ENCODE measurements at places on chromosomes 7 and 10.

GRCh38 chr10:1253523-1254353, 197.6 kb downstream of the WDR37 start:
- DNase-seq: no peak

GRCh38 chr10:46019569-46020343, 10.7 kb downstream of the NCOA4 start:
- no peak for DNase-seq

- no peak for DNase-seq
Observed at GRCh38 chr7:47719675-47720074, 137.8 kb upstream of the TNS3 start.

GRCh38 chr10:60009710-60010383, 103.5 kb upstream of the CCDC6 start:
- no peak for DNase-seq

DNA sequence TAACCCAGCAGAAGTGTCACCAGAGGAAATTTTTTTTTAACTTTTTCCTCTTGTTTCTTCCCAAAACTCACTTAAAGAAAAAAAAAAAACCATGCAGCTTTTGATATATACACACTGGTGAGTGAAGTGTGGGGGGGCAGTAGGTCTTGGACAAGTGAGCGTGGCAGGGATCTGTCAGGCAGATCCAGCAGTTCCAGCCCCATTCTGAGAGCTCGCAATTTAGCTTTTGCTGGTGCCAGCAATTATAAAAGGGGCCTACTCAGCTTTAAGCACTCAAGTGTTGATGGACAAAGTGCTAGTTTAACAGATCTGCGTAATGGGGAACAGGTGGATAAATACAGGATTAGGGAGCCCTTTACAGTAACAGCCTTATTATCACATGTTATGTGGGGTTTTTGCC, 619.2 kb upstream of the GALNT17 start:
- no peak for DNase-seq

GRCh38 chr7:101168412-101169049, 3.2 kb upstream of the VGF start:
- peak; percentile 19 for DNase-seq

- no peak for DNase-seq
Observed at GRCh38 chr10:71131096-71131495, 81.3 kb upstream of the UNC5B start.

GRCh38 chr7:148547951-148548350, 42.6 kb upstream of the C7orf33 start:
- no peak for DNase-seq

DNA sequence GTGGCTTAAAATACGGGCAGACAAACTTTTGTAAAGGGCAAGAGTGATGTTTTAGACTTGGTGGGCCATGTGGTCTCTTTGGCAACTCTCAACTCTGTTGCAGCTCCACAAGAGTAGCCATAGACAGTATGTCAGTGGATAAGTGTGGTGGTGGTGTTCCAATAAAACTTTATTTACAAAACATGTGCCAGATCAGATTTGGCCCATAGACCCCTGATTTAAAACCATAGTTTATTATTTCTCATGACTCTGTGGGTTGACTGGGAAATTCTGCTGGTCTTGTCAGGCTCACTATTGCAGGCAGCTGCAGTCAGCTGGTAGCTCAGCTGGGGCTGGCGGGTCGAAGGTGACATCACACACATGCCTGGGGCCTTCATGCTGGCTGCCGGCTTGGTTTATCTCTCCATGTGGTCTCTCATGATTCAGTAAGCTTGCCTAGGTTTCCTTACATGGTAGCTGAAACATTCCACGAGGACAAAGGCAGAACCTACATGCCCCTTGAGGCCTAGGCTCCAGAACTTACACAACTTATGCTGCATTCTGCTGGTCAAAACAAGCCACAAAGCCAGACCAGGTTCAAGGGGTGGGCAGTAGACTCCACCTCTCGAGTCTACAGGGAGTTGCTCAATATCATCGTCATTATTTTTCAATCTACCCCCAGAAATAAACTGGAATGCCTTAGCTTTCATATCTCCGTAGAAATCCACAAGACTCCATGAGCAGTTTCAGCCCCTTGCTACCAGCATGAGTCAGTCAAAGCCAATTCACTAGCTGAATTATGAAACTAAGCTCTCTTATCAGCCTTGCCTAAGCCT, 245.7 kb downstream of the WDR11 start:
- DNase-seq: peak; percentile 89

DNA sequence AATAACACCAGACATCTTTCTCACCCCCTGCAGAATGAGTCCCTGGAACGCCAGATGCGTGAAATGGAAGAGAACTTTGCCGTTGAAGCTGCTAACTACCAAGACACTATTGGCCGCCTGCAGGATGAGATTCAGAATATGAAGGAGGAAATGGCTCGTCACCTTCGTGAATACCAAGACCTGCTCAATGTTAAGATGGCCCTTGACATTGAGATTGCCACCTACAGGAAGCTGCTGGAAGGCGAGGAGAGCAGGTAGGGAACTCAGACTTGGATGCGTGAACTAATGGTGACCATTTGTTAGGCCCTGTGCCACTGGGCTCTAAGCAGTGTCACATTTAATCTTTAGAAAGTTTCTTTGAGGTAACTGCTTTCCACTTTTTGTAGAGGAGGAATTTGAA, 7.1 kb downstream of the VIM start:
- peak; percentile 82 for DNase-seq

GRCh38 chr7:114422507-114423501, 8.2 kb downstream of the FOXP2 start:
- peak; percentile 29 for DNase-seq

DNA sequence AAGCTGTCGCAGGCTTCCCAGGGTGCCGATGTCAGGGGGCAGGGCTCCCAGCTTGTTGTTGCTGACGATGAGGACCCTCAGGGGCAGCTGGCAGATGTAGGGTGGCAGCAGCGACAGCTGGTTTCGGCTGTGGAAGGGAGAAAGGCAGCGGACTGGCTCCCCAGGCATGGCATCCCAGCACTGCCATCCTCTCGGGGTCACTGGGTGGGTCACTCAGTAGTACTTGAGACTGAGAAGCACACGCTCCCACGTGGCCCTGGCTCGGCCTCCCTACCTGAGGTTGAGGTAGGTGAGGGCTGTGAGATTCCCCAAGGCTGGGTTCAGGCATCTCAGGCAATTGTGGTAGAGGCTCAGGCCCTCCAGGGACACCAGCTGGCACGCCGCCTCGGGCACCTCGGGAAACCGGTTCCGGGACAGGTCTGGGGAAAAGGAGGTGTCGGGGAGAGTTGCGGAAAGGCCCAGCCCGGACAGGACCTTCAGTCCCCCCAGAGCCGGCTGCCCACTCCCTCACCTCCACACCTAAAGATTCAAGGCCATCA, 3.8 kb downstream of the LRCH4 start:
- DNase-seq: no peak

GRCh38 chr7:23276376-23276775, 22.8 kb upstream of the MALSU1 start:
- peak; percentile 80 for DNase-seq

GRCh38 chr7:104859754-104860426, 154.1 kb upstream of the KMT2E start:
- no peak for DNase-seq

DNA sequence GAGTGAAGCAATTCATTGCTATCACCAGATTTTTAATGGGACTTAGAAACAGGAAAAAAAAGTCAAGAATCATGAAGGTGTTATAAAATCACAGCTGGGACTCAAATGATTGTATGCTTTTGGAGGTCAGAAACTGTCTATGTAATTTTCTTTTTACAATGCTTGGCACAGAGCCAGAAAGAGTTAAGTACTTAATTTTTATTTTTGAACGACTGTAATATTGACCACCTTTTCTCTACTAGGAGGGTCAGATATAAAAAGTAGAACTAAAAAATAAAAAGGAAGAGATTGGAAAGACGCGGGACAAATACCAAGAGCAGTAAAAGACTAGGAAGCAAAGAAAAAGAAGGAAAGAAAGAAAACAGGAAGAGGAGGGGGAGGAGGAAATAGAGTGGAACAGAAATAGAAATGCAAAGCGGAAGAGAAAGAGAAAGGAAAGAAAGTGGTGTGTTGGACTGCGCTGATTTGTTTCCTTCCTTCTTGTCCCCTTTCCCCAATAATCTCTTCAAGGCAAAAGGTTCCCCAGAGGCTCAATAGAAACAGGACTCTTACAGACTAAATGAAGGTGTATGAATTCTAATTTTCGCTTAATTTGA, 23.2 kb upstream of the C1GALT1 start:
- no peak for DNase-seq

GRCh38 chr7:100584683-100585510, 1.0 kb downstream of the LRCH4 start:
- DNase-seq: peak; percentile 91

Measured in mesendoderm (in vitro differentiated cells).